Prostate gland (tissue), 2 donors: ENCODE measurements at places on chromosomes 11 and 22. TPM values are rescaled to one million over a fixed set of nuclear protein-coding genes. Genes with fewer than 3 reads are reported as not detected.

DNA sequence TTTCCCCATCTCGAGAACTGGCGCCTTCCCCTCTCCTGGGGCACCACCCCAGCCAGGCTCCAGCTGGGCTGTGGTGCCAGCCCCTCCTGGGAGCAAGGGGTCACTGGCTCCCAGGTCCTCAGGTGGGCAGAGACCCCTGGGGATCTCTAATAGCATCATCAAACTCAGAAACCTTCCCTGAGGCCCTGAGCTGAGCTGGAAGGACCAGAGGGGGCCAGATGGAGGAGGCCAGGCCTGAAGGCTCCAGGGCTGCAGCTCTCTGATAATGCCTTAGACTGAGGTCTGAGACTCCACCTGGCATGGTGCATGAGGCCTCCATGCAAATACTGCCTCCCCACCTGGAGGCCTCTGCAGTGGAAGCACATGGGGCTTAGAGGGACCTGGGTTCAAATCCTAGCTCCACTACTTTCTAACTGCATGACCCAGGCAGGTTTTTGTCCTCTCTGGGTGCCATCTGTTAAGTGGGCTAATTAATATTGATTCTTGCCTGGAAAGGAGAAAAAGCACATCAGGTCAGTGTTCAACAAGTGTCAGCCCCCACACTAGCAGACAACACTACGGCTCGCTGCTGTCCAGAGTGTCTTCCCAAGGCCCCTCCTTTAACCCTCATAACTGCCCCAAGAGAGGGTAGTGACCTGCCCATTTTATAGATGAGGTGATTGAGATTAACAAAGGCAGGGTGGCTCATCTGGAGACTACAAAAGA lies 1.5 kb downstream of the MAPK8IP1 start:
- H3K27me3 ChIP-seq = no peaks in the 10 kb centered on the region

- no peaks in the 10 kb centered on the region for H3K27me3 ChIP-seq
- no peaks in the 10 kb centered on the region for H3K4me1 ChIP-seq
- H3K27ac ChIP-seq = no peak overlapping the region
- no peaks in the 10 kb centered on the region for H3K36me3 ChIP-seq
- no peak for DNase-seq
- no peak overlapping the region for H3K4me3 ChIP-seq
Measured at GRCh38 chr11:108958368-108959104, 293.7 kb downstream of the DDX10 start.

DNA sequence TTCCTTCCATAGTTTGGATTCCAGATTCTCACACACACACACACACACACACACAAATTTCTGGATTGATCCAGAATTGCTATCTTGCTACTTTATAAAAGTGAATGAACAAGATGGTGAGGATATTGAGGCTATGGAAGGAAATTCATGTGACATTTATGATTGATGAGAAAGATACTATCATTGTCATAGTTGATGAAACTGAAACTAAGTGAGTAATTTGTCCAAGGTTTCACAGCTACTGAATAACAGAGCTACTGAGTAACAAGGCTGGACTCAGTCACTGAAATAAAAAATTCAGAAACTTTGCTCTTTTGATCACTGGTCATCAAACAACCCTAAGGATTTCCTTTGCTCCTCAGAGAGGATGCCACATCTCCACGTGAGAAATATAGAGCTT lies 16.2 kb downstream of the OR5D16 start:
- no peak overlapping the region for H3K27ac ChIP-seq
- H3K36me3 ChIP-seq = no peaks in the 10 kb centered on the region
- no peak overlapping the region for H3K4me3 ChIP-seq
- no peaks in the 10 kb centered on the region for H3K27me3 ChIP-seq

DNA sequence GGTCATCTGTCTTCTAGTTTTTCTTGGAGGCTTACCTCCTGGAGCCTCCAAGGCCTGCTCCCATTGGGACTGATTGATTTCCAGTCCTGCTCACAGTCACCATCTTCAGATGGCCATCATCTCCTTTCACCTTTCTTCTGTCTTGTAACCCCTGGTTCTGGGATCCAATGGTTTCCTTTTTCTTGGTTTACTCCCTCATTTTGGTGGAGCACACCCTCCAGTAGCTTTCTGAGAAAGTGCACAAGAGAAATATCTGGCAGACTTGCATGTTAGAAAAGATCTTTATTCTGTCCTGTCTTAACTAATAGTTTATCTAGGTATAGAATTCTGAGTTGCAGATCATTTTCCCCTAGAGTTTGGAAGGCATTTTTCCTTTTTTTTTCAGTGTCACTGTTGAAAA lies 50.9 kb downstream of the MPPED1 start:
- H3K4me3 ChIP-seq = no peak overlapping the region
- H3K27ac ChIP-seq = no peak overlapping the region
- H3K4me1 ChIP-seq = no peaks in the 10 kb centered on the region
- H3K27me3 ChIP-seq = no peaks in the 10 kb centered on the region
- no peak for DNase-seq

GRCh38 chr11:12356944-12357655 lies 20.3 kb upstream of the PARVA start:
- no peak overlapping the region for H3K4me3 ChIP-seq
- no peaks in the 10 kb centered on the region for H3K36me3 ChIP-seq
- H3K27ac ChIP-seq = no peak overlapping the region

GRCh38 chr11:78160557-78160956 lies 21.1 kb upstream of the ALG8 start:
- no peak overlapping the region for H3K27ac ChIP-seq
- H3K4me1 ChIP-seq = no peaks in the 10 kb centered on the region
- H3K27me3 ChIP-seq = no peaks in the 10 kb centered on the region
- DNase-seq = no peak
- H3K36me3 ChIP-seq = no peaks in the 10 kb centered on the region

- H3K36me3 ChIP-seq = peaks cover 11% of the 10 kb centered on the region
- no peak overlapping the region for H3K4me3 ChIP-seq
- H3K27ac ChIP-seq = no peak overlapping the region
- H3K4me1 ChIP-seq = no peaks in the 10 kb centered on the region
- DNase-seq = no peak
- H3K27me3 ChIP-seq = no peaks in the 10 kb centered on the region
Measured at GRCh38 chr22:31846161-31847115, 92.6 kb downstream of the DEPDC5 start.

DNA sequence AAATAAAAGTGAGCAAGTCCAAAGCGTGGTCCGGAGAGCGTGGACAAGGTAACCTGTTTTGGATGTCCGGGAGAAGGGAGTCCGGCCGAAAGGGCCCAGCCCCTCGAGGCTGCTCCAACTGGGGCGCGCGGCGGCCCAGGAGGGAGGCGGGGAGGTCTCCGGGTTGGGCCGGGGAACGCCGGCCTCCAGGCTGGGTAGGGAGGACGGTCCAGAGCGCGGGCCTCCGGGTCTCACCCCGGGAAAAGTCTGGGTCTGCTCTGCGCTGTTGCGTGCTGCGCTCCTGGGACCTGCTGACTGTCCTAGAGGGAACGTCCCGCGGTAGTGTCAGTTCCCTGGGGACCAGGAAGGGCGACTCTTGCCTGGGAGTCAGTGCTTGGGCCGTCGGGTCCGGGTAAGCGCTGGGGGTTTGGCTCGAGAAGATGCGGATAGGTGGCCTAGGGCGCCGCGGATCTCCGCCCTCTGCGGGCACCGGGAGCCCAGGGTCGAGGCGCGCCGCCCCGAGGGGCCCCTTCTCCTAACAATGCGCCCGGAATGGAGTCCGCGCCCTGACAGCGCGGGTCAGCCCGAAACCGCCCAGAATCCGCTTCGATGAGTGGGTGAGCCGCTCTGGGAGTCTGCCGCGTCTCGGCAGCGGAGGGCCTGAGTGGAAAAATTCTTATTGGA lies 988 bp upstream of the FLI1 start:
- peaks cover 45% of the 10 kb centered on the region for H3K27me3 ChIP-seq
- H3K27ac ChIP-seq = peak overlapping the region; percentile 61
- peak overlapping the region; percentile 42 for H3K4me3 ChIP-seq
- H3K36me3 ChIP-seq = no peaks in the 10 kb centered on the region

GRCh38 chr11:43989162-43989981 lies 46.9 kb downstream of the C11orf96 start:
- H3K4me1 ChIP-seq = no peaks in the 10 kb centered on the region
- H3K36me3 ChIP-seq = no peaks in the 10 kb centered on the region
- H3K27ac ChIP-seq = peak overlapping the region; percentile 15
- DNase-seq = no peak
- no peaks in the 10 kb centered on the region for H3K27me3 ChIP-seq
- H3K4me3 ChIP-seq = no peak overlapping the region

DNA sequence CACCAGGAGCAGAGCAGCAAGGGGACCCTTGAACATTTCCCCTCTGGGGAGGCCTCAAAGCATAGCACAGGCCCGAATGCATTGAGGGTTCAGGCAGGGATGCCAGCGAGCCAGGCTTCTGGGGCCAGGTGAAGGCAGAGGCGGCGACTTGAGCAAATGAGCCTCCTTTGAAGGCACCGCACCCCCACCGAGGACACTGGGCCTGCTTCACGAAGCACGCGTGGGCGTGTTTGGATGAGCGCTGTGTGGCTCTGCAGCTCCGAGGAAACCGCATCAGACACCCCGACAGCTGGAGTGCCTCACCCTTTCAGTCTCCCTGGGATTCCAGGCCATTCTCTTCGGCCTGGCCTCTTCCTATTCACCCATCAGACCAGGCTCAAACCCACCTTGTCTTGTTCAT lies 301.8 kb downstream of the NTM start:
- no peak for DNase-seq
- no peak overlapping the region for H3K4me3 ChIP-seq
- no peaks in the 10 kb centered on the region for H3K36me3 ChIP-seq
- no peaks in the 10 kb centered on the region for H3K4me1 ChIP-seq
- no peaks in the 10 kb centered on the region for H3K27me3 ChIP-seq
- H3K27ac ChIP-seq = no peak overlapping the region

GRCh38 chr11:122749005-122749687 lies 89.2 kb upstream of the CRTAM start:
- H3K27ac ChIP-seq = no peak overlapping the region
- DNase-seq = no peak
- no peaks in the 10 kb centered on the region for H3K4me1 ChIP-seq
- no peak overlapping the region for H3K4me3 ChIP-seq
- H3K36me3 ChIP-seq = no peaks in the 10 kb centered on the region

- no peaks in the 10 kb centered on the region for H3K4me1 ChIP-seq
- no peak overlapping the region for H3K27ac ChIP-seq
- H3K4me3 ChIP-seq = no peak overlapping the region
- no peak for DNase-seq
- no peaks in the 10 kb centered on the region for H3K36me3 ChIP-seq
Measured at GRCh38 chr22:44404341-44405020, 91.7 kb upstream of the SHISAL1 start.

- H3K4me3 ChIP-seq = no peak overlapping the region
- no peaks in the 10 kb centered on the region for H3K27me3 ChIP-seq
- no peak for DNase-seq
- no peaks in the 10 kb centered on the region for H3K4me1 ChIP-seq
- no peak overlapping the region for H3K27ac ChIP-seq
Measured at GRCh38 chr11:114330373-114330772, 34.2 kb downstream of the NNMT start.

GRCh38 chr11:71117311-71117710 lies 135.1 kb downstream of the SHANK2 start:
- H3K36me3 ChIP-seq = no peaks in the 10 kb centered on the region
- no peak for DNase-seq

GRCh38 chr11:106208760-106209159 lies 131.3 kb downstream of the AASDHPPT start:
- no peaks in the 10 kb centered on the region for H3K27me3 ChIP-seq

GRCh38 chr22:25833676-25834075 lies 91.7 kb downstream of the MYO18B start:
- no peaks in the 10 kb centered on the region for H3K4me1 ChIP-seq
- no peaks in the 10 kb centered on the region for H3K36me3 ChIP-seq
- H3K27ac ChIP-seq = no peak overlapping the region
- DNase-seq = no peak
- H3K4me3 ChIP-seq = no peak overlapping the region
- no peaks in the 10 kb centered on the region for H3K27me3 ChIP-seq

- no peaks in the 10 kb centered on the region for H3K27me3 ChIP-seq
- H3K4me1 ChIP-seq = no peaks in the 10 kb centered on the region
- no peak overlapping the region for H3K4me3 ChIP-seq
- no peak overlapping the region for H3K27ac ChIP-seq
- peak; percentile 29 for DNase-seq
Measured at GRCh38 chr11:31254415-31254814, 115.1 kb downstream of the DCDC1 start.

- H3K36me3 ChIP-seq = no peaks in the 10 kb centered on the region
- H3K4me3 ChIP-seq = no peak overlapping the region
- H3K27ac ChIP-seq = no peak overlapping the region
- DNase-seq = no peak
- no peaks in the 10 kb centered on the region for H3K27me3 ChIP-seq
Measured at GRCh38 chr11:9852465-9852864, 188.6 kb downstream of the SWAP70 start.

GRCh38 chr11:27514558-27514957 lies 8.0 kb upstream of the LIN7C start:
- DNase-seq = peak; percentile 50
- no peak overlapping the region for H3K27ac ChIP-seq
- no peaks in the 10 kb centered on the region for H3K4me1 ChIP-seq

DNA sequence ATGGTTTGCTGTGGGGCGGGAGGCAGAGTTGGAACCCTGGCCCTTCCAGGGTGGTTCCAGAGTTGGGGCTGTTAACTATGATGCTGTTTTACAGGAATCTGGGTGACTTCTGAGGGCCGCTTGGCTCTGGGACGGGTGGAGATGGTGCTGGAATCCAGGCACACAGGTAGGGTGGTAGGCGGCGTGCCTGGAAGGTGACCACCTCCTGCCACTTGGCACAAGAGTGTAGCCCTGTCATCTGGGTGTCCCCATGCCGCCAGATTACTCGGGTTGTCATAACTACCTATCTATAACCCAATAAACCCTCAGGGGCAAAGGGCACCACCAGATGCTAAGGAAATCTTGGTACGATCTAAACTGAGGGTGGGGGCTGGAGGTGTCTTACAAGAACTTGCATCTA lies 1.3 kb downstream of the CARS1 start:
- peak overlapping the region; percentile 93 for H3K4me3 ChIP-seq
- no peaks in the 10 kb centered on the region for H3K36me3 ChIP-seq
- no peak for DNase-seq
- peaks cover 5% of the 10 kb centered on the region for H3K4me1 ChIP-seq

GRCh38 chr11:119479685-119480275 lies 56.8 kb upstream of the THY1 start:
- no peak overlapping the region for H3K4me3 ChIP-seq
- no peak overlapping the region for H3K27ac ChIP-seq
- H3K36me3 ChIP-seq = no peaks in the 10 kb centered on the region
- no peaks in the 10 kb centered on the region for H3K4me1 ChIP-seq

The FAM227A gene
- 2.2 TPM for total RNA-seq

The XKR3 gene
- total RNA-seq = 0.74 TPM

The VWCE gene
- total RNA-seq = 2.0 TPM

The C22orf15 gene
- not detected for total RNA-seq

The ZBTB16 gene
- 230 TPM for total RNA-seq

The DEFB108B gene
- total RNA-seq = not detected

The FAM180B gene
- not detected for total RNA-seq

The C22orf42 gene
- 1.4 TPM for total RNA-seq

The CCDC116 gene
- total RNA-seq = 0.27 TPM

The ESAM gene
- 18.6 TPM for total RNA-seq
